ENCODE measurements at places on chromosomes 4 and X.

GRCh38 chrX:45758738-45759397, 558.2 kb upstream of the DIPK2B start:
- peak; percentile 40 for DNase-seq

- no peak for DNase-seq
Measured at GRCh38 chr4:7062816-7063215, 5.0 kb downstream of the GRPEL1 start.

- DNase-seq = no peak
Measured at GRCh38 chr4:182010876-182011275, 232.3 kb upstream of the TENM3 start.

GRCh38 chrX:13485167-13485566, 84.2 kb upstream of the EGFL6 start:
- DNase-seq = no peak

- no peak for DNase-seq
Measured at GRCh38 chr4:14069886-14070285, 442.4 kb upstream of the BOD1L1 start.

- no peak for DNase-seq
Measured at GRCh38 chrX:73448379-73448778, 1.5 kb downstream of the CDX4 start.

GRCh38 chrX:71326394-71326793, 24.8 kb downstream of the ITGB1BP2 start:
- no peak for DNase-seq

DNA sequence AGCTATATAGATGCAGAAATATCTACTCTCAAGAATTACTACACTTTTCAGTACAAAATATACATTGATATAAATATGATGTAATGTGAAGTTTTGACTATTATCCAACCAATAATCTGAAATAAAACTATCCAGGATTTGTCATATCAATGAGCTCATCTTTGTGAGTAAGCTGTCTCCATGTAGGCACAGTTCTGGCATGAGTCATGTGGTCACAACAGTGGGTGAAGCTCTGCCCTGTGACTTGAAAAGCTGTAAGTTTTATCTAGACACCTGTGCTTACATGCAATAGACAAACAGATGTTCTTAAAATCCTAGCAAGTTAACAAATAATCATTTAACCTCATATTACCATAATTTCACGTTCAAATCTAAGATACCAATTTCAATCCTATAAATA, 192.7 kb downstream of the GABRG1 start:
- no peak for DNase-seq

DNA sequence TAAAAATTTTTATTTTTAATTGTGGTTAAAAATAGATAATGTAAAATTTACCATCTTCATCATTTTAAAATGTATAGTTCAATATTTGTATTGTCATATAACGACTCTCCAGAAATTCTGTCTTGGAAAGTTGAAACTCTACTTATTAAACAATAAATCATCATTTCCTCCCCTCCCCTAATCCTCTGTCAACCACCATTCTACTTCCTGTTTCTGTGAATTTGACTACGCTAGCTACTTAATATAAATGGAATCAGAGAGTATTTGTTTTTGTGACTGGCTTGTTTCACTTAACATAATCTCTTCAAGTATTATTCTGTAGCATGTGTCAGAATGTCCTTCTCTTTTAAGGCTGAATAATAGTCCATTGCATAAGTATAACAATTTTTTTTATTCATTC, 729.0 kb upstream of the AADAT start:
- DNase-seq = no peak

GRCh38 chr4:121112530-121112929, 40.2 kb upstream of the NDNF start:
- no peak for DNase-seq
